ENCODE measurements at places on chromosomes 6 and 20. TPM values are rescaled to one million over a fixed set of nuclear protein-coding genes. Genes with fewer than 3 reads are reported as not detected.

GRCh38 chr20:5272268-5272667 lies 44.5 kb downstream of the PROKR2 start:
- no peak for DNase-seq

DNA sequence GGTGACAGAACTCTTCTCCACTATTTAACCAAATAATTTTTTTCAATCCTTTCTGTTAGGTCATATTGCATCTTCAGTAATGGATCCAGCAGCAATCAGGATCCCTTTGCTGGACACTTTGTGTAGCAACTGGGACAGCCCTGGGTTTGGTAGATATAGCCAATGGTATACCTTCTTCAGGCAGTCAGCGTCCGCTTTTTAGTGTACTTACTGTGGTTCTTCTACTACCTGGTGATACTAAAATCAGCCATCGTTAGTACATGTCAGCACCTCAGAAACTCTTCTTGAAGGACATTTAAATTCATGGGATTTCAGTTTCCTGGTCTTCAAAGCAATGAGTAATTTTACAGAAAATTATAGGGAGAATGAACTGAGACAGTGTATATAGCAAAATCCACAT lies 93.5 kb downstream of the ADGRG6 start:
- DNase-seq, result no peak

DNA sequence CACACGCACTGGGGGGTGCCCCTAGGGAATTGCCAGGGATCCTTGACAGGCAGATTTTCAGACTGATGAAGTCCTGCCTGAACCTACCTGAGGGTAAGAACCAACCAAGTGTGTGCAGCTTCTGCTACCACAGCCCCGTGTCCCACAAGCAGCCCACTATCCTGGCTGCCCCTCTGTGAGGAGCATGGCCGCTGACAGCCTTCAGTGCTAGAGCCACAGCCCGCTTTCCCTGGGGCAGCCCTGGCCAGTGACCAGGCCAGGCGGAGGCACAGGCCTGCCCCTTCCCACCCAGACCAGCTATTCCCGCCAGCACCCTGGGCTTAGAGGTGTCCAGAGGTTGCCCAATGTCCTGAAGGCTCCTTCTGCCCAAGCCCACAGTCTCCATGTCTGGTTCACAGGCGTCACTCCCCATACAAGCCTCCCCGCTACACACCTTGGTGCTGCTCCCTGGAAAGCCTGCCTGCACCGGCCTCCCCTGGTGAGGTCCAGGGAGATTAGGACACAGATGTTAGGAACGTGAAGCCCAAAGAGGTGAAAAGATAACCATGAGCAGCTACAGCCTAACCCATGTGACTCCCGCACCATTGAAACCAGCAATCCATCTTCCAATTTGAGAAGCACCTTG lies 207.0 kb downstream of the SYNDIG1 start:
- DNase-seq, result no peak

GRCh38 chr6:81534934-81535465 lies 217.5 kb downstream of the TENT5A start:
- DNase-seq, result no peak

GRCh38 chr20:1761116-1761515 lies 103.5 kb upstream of the SIRPG start:
- DNase-seq, result no peak

DNA sequence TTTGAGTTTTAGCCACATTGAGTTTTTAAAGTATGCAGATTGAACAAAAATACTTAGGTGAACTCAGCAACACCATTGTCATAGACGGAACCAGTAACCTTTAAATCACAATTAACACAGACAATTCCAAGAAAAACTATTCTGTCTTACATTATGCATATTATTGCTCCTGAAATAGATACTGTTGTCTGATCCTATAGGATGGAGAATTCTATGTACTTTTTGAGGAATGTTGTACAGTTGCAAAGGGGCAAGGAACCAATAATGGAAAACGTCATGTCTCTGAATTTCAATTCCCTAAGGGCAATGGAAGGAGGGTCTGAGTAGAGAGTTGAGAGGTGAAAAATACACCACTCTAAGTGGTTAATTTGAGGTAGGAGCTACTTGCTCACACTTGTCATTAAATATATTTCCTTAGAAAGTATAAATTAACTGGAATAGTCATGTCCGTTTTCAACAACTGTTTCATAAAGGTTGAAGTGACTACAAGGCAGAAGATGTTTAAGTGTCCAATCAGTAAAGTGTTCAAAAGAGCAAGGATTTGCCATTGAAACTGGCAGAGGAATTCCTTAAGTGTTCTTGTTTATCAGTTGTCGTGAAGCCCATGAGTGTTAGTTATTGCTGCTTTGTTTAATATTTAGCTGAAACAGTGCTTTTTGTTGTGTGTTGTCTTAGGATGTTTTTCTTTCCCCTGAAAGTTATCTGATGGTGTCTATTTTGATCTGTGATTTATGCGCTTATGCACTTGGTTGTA lies 1.3 kb downstream of the NKAIN2 start:
- no peak for DNase-seq

The PCK1 gene
- total RNA-seq, result not detected

The TXLNB gene
- total RNA-seq, result not detected

The LY6G6D gene
- total RNA-seq, result not detected
